ENCODE measurements at places on chromosomes 6 and 20.
A peak's percentile ranks its signal among the peaks of the same experiment; 100 is the strongest.

- peak; percentile 11 for DNase-seq
These were observed 67.0 kb downstream of the DNAAF9 start for GRCh38 chr20:3340443-3340842.

- DNase-seq = peak; percentile 80
These were observed 518.6 kb downstream of the BMP2 start for GRCh38 chr20:7285918-7286556.

DNA sequence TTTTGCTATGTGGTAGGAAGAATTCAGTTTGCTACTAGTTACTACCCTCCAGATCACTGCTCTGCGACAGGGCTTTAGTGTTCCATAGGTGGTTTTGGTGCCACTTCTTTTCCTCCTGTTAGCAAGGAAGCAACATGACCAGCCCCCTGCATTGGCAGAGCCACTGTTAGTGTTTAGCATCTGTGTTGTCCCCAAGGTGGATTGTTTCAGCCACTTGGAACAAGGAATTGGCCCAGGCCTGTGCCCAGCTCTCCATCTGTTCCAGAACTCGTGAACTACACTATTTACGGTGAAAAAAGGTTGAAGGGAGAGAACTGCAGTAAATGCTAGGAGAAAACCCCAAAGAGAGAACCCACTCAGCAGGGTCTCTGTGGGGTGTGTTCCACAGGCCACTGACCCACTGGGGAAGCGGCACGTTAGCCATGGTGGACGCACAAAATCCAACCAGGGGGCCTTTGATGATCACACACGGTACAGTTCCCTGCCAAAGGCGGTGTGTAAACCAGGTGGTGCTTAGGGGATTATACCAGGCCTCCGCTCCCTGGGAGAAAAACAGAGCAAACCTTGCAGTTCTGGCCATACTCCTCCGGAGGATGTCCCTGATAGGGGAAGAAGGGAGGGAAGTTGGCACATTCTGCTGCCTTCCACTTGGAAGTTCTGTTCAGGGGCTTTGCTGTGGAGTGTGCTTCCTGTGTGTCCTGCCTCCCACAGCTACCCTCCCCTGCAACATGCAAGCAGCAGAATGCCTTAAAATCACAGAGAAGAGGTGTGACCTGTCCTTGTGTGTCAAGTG, 72.3 kb downstream of the LYRM2 start:
- DNase-seq = no peak

DNA sequence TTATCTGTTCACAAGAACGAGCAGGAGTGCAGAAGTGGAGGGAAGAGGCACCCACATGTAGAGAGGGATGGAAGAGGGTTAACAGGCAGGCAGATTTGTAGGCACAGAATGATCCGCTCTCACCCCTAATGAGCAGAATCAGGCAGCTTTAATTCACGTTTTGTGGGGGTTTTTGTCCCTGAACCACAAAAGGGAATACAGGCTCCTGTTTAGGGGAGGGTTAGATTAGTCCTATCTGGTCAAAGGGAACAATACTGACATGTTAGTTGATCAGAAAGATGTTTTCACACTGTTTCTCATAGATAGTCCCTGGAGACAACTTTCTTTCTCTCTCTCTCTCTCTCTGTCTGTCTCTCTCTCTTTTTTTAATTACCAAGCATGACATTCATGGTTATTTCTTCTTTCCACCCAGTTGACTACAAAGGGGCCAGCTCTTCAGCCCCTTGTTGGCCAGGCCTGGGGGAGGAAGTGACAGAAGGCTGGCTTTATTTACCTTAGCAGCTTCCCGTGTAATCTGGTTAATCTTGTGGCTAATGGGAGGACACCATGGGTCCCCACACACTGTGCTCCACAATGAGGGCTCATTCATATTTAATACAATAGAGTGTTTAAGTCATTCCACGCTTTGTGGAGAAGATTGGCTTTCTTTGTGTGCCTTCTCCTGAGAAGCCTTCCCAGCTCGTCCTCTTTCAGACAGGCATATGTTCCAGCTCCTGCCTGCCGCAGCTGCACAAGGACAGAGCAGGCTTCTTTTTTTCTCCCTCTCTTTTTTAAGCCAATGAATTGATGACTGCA, 958.8 kb downstream of the TFAP2A start:
- no peak for DNase-seq

GRCh38 chr6:423055-423798, 31.7 kb downstream of the IRF4 start:
- no peak for DNase-seq

DNA sequence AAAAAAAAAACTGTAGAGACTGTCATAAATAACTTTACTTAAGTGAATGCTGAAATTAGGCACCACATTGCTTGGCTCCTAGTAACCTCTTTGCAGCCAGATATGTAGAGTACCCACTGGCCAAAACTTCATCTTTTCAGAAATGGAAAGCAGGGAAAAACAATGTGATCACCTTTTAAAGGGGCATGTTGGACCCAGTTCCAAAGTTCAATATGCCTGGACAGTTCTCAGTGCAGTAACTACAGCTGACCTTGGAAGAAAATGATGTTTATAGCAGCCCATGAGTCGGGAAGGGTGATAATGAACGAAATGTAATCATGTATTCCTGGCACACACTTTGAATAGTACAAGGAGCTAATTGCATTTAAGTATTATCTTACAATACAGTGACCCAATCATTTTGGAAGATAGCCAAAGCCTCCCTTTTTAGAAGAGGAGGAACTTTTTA, 93.6 kb upstream of the TAB2 start:
- no peak for DNase-seq

DNA sequence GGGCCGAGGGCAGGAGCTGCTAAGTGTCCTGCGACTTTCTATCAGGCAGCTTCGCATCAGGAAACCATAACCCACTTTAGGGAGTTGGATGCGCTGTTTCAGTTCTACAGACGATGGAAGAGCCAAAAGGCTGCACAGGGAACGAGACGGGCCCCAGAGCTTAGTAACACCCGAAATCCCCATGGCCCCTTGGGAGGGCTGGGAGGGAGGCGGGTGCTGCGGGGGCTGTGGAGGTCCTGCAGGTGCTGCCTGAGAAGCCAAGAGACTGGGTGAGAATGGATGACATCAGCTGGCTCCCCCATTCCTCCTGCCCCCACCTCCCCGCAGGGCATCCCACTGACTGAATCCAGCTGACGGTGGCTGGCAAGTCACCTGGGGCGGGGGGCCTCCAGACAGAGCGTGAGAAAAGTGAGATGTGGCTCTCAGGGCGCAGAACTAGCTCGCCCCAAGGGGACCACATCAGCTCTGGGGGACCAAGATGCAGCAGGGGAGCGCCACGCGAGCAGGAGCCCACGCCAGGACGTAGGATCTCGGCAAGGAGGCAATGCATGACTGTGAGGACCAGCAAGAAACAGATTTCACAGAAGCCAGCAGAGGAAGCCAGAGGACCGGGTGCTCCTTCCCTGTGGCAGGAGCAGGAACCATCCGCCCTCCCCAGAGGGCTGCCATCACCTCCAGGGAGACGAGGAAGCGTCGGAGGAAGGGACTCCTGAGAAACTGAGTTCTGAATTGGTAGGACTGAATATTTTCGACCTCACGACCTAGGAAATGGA, 36.8 kb downstream of the PNLDC1 start:
- DNase-seq = no peak

GRCh38 chr6:116419069-116419786, 41.9 kb upstream of the CALHM6 start:
- DNase-seq = peak; percentile 31

DNA sequence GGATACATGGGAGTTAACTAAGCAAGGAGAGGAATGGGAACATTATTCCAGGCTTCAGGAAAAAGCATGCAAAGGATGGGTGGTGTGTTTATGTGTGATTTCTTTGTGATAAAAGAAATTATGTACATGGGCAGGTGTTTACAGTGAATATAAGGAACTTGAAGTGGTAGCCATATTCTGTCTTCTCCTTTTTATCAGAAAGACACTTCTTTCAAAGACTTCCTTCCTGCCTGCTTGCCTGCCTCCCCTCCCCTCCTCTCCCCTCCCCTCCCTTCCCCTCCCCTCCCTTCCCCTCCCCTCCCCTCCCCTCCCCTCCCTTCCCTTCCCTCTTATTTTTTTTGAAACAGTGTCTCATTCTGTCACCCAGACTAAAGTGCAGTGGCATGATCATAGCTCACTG, 14.4 kb downstream of the CYB5R4 start:
- DNase-seq = no peak

GRCh38 chr6:17473554-17473953, 80.2 kb downstream of the CAP2 start:
- peak; percentile 48 for DNase-seq

- no peak for DNase-seq
These were observed 46.4 kb downstream of the TNFRSF21 start for GRCh38 chr6:47263268-47263667.

- DNase-seq = no peak
These were observed 237.5 kb downstream of the C6orf118 start for GRCh38 chr6:165071906-165072305.

DNA sequence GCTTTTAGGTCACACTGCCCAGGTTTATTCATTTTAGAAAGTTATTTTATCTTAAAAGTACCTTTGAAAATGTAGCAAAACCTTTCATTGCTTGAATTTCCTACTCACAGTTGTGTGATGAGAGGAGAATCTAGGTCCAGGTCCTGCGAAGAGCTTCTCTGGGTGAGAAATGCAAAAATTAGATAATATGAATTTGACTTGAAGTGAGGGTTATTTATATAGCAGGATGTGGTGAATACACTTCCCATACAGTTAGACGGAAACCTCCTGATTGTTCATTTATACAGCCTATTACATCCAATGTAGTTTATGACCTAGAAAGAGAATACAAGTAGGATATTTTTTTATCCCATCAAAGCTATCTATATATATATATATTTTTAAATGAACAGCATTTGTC, 30.5 kb downstream of the CDKAL1 start:
- DNase-seq = no peak

DNA sequence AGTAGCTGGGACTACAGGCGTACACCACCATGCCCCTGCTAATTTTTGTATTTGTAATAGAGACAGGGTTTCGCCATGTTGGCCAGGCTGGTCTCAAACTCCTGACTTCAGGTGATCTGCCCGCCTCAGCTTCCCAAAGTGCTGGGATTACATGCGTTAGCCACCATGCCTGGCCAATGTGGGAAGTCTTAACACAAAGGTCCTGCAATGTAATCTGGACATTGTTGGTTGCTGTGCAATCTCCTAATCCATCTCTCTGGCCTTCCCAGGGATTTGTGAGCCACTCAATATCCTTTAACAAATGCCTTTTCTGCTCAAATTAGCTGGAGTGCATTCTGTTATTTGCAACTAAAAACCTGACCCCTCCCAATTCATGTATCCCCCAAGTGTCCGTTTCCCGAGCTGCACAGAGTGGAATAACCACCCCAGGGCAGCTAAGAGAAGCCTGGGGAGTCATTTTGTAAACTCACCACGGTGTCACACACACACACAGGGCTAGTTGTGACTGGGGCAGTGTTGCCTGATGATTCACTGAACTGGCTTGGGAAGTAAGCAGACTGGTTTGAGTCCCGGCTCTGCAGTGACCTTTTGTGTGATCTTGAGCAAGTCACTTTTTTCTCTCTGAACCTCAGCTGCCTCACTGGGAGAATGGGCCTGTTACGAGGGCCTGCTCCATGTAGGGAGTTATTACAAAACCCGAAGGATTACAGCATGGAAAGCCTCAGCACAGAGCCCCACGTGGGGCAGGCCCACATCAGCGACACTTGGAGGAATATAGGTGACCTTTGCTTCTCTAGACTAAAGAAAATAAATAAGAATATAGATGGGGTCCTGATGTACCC, 152.3 kb downstream of the ZMYND8 start:
- DNase-seq = peak; percentile 31

DNA sequence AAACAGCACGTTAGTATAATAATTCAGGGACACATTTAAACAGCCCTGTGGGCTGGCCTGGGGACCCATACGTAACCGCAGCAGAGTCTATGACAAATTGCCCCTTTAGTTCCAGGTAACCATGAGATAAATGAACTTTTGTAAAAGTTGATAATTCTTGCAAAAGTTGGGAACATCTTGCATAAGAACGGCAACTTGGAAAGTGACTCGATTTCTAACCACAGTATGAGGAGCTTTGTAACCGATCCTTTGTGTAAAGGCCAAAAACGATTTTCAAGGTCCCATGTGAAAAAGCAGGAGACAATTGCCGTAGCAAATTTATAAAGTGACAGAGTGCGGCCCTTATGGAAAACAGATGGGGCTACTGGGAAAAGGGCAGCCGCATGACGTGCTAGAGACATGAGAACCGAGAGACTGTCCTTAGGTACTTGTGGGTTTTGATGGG, 81.6 kb downstream of the PSMG4 start:
- peak; percentile 49 for DNase-seq

DNA sequence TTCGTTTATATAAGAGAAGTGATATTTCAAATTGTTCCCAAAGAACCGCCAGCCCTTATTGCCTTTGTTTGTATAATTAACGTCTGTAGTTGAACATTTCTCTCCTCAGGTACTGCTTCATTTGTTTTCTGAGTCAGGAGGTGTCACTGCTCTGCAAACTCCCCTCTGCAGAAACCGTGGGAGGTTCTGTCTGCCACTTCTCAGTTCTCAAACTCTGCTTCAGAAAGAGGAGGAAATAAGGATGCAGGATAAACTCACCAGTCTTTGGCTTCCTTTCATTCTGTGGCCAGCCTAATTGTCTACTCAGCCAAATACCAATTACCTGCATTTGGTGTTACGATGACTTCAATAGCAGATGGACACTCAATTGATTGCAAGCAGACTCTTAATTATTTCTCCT, 149.8 kb downstream of the PAK5 start:
- no peak for DNase-seq

All from fibroblast of skin of scalp (primary cell).